Astrocyte of the spinal cord (primary cell): ENCODE measurements at places on chromosomes 2 and 18.

- DNase-seq: no peak
Measured at GRCh38 chr2:151637271-151637781, 97.0 kb downstream of the NEB start.

GRCh38 chr2:225074366-225074765, 32.1 kb upstream of the DOCK10 start:
- DNase-seq: peak; percentile 55

DNA sequence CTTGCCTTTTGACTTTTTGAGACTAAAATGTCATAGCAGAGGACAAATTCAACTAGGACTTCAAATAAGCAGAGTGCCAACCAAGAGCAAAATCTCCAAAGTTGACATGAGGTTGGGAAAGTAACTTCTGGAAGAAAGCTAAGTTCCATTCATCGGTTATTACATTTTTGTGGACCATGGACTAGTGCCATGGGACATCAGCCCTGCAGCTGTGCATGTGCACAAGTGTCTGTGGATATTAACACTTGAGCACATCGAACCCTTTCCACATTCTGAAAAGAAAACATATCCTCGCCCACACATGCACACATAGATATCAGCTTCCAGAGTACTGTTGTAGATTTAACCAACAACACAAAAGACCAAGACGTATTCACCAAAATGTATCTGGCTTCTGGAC, 262.6 kb downstream of the NYAP2 start:
- DNase-seq: no peak

DNA sequence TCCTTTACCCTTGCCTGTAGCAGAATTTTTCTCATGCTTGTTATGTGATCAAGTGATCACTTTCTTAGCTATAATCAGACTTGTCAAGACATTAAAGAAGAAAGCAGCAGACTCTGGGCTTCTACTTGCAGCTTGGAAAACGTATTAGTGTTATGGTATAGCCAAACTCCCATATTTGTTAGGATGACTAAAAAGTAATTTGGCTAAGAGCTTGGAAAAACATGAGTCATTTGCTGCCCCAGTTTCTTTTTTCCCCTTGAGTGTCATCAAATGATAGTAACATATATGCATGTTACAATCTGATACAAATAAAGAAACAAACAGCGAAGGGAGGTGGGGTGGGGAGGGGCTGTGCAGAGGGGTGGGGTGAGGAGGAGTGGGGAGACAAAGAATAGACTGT, 155.5 kb downstream of the IKZF2 start:
- peak; percentile 62 for DNase-seq

DNA sequence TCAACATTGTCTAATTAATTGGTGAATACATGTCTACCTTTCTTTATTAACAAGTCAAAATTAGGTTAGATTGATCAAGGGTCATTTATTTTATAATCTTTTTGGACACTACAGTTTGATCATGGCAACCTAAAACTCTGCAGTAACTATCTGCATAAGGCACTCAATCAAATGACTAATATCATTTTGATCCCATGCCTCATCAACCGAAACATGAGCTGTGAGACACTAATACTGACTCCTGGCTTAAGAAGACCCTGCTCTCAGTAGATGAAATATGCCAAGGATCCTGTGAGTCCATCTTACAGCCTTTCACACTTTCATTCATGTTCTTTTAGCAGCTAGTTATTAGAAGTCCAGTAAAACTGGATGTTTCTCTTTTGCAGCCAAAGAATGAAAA, 169.4 kb upstream of the CAVIN2 start:
- peak; percentile 40 for DNase-seq

DNA sequence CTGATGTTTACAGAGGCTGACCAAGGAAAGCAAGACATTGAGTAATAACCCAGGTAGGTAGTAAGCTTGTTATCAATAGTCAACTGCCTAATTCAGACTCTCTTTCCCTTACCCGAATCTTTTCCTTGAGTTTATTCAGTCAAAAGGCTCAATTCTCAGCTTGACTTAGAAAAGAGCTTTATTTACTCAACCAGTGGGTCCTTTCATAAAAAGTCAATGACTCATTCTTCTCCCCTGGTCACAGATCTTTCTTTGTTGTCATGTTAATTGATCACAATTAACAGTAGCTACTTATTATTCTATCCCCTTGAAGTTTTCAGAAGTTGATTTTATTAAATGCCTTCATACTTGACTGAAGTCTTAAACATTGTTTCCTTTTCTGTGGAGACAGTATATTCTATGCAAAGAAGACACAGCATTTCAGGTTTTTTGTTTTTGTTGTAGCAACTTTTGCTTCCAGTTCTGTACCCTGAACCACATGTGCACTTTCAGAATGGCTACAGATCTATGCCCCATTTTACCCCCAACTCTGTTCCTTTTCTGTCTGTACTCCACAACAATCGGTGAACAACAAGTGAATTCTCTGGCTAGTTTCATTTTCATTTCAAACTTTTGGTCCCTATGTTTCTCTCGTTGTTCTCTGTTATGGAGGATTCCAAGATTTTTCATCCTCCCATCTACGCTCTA, 428.3 kb downstream of the NCKAP5 start:
- peak; percentile 10 for DNase-seq

- peak; percentile 3 for DNase-seq
Measured at GRCh38 chr2:219851801-219852481, 224.5 kb downstream of the SLC4A3 start.

- no peak for DNase-seq
Measured at GRCh38 chr18:61025596-61025995, 307.6 kb upstream of the CDH20 start.

DNA sequence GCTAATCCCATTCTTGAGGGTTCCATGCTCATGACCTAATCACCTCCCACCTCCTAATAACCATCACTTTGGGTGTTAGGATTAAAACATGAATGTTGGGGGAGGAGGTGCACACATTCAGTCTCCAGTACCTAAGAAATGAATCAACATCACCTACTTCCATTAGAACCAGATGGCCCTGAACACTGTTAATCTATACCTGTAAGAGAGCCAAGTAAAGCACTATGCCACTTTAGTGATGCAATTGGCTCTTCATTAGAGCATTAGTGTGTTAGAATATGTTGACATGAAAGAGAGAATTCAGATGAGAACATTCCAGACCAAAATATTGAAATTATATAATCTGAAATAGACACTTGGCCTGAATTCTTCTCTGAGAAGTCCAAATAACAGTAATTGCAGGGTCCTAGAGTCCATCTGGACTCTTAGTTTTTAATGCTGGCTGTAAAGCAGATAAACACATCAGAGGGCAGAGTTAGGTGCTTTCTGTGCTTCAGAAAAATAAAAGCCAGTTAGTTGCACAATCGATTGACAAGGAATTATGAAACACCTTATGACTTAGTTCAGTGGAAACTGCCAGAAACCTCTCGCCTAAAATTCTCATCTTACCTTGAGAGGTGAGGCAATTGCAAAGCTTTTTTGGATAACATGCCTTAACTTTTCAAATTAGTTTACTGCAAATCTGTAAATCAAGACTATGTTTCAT, 923.7 kb downstream of the SLC4A3 start:
- no peak for DNase-seq

- DNase-seq: no peak
Measured at GRCh38 chr18:37764541-37765288, 199.1 kb upstream of the CELF4 start.

DNA sequence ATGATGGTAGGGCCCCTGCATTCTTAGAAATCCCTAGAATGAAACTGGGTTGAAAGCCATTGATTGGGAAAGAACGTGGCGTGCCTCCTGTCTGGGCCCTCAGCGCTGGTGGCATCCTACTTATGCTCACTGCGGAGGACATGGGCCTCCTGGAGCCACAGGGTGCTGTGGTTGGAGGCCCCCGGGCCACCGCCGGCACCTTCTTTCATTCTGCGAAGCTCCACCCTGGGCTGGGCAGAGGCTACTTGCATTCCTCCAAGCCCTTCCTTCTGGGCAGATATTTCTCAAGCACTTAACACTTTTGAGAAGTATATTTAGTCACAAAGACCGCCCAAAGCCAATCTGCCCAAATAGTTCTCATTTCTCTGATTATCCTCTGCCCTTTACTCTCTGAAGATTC, 311.9 kb downstream of the MYCN start:
- no peak for DNase-seq

DNA sequence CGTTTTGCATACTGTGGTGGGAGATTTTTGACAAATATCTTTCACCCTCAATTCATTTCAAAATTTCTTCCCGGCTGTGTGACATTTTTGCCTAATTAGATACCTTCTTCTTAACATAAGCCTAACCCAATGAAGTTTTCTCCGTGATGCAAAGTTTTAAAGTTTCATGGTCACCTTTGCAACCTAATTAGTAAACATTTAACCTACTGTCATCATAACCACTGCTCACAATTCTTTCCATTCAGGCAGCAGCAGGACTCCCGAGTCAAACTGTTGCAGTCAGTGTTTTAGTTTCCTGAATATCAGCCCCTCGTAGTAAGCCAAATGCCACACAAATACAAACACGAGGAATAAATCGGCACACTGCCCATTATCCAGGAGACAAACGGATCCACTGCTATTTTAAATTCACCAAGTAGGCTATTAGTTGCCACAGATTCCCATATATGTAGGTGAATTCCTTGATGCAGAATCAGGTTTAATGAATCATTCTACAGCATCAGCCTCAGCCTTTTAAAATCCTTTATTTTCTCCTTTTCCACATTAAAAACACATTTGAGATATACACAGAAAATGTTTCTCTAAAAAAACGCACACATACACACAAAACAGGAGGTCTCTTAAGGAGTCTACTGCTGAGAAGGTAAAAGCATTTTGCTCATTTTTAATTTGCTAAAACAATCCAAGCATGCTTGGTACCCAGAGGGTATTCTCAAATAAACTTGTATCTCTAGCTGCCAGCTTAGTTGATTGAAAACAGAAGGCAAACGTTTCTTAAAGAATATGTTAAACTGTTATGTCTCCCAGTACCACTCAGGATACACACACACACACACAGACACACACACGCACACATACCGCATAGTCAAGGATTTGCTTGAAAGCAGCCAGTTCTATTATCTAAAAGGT, 106.5 kb upstream of the KCTD1 start:
- peak; percentile 28 for DNase-seq

GRCh38 chr2:241546771-241547498, 11.6 kb upstream of the BOK start:
- peak; percentile 87 for DNase-seq

GRCh38 chr2:40373111-40373510, 78.8 kb downstream of the SLC8A1 start:
- DNase-seq: no peak

GRCh38 chr2:117833911-117834310, 19.4 kb downstream of the DDX18 start:
- no peak for DNase-seq

DNA sequence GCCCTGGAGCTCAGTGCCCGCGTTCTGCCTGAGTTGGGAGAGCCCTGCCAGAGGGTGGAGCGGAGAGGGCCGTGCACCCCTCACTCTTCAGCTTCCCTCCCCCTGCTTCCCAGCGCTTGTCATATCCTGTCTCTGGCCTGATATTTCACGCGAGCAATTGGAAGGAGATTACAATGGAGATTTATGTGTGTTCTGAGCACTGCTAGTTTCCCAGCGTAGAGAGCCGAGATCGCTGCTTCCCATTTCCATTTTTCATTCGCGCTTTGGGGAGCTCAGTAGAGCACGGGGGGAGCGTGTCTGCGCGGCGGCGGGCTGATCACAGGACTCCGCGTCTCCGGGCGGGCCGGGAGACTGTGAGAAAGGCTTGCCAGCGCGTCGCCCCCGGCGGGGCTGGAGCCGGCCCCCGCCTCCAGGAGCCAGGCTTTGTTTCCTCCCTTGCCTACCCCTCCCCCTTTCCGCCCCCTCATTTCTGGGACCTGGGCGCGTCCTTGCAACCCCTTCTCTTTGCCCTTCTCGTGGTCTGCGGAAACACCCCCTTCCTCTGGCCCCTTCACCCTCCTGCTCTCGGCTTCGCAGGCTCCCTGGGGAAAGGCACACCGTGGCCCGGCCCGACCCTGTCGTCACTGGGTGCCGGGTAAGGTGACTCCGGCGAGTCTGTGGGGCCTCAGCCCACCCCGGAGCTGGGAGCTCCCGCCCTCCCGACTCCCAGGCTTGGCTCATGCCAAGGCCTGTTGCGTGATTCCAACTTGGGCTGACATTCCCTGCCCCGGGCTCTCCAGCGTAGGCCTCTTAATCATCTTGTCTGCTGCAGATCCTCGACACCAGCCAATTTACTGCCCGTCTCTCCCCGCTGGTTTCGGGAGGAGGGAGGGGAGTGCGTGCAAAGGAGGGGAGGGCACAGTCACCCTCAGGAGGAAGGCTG, 5.8 kb downstream of the DLX2 start:
- DNase-seq: no peak

DNA sequence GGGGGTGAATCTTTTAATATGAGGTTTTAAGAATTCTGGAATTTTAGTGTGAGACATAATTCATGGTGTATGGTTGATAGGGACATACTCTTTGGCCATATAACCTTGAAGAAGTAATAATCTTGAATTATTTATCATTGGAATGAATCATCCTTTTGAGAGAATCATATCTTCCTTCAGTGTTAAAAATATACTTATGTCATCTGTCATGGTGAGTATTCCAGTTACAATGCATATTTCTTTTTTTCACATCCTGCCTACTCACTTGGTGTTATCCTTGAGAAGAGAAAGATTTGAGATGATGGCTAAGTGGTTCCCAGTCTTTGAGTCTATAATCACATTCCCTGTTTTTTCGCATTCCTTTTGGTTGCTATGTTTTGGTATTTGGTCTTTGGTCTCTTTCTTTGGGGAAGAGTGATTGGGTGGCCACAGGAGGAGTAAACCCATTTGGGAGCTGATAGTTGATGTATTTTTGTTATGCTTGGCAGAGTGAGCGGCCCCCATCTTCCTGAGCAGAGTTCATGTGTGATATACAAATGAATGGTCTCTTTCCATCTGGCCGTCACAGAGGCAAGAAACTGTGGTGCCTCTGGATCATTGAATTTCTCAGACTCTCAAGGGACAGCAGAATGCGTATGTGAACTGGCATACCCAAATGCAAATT, 21.6 kb downstream of the ASAP2 start:
- no peak for DNase-seq

GRCh38 chr2:52886556-52886955, 881.0 kb upstream of the CHAC2 start:
- no peak for DNase-seq

GRCh38 chr2:162116352-162116751, 35.7 kb downstream of the GCG start:
- no peak for DNase-seq

DNA sequence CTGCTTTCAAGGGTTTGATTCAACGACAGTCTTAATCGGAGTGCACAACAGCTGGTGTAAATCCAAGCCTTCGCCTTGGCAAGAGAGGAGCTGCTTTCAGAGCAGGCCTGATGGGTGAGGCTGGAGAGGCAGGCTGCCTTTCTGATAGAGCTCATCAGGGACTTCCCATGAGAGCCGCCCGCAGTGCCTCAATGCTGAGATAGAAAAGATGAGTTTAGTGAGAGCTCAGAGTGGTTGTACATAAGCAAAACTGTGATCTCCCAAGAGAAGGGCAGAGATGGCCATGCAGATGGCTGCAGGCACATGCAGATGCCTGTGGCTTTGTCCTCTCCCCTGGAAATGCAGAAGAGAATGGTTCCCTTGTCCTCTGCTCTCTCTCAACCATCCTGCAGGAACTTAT, 122.1 kb downstream of the ARL4C start:
- no peak for DNase-seq

GRCh38 chr18:26488417-26489009, 59.8 kb downstream of the KCTD1 start:
- no peak for DNase-seq

- DNase-seq: no peak
Measured at GRCh38 chr2:217325816-217326215, 466.0 kb upstream of the TNP1 start.

GRCh38 chr18:32511147-32511546, 40.5 kb upstream of the GAREM1 start:
- no peak for DNase-seq

GRCh38 chr2:164688896-164689419, 67.7 kb upstream of the GRB14 start:
- no peak for DNase-seq
